Stimulated activated memory B cell treated with anti-CD40 and anti-IgM and Interleukin-4, amounts not matched to agents 10 μg/mL and 1 μg/mL and 100 μg/mL, for 72 hours (primary cell): ENCODE measurements at places on chromosomes 5 and 9.
A peak's percentile ranks its signal among the peaks of the same experiment; 100 is the strongest.

GRCh38 chr5:54630738-54631359, 113.3 kb downstream of the SNX18 start:
- no peak for ATAC-seq

DNA sequence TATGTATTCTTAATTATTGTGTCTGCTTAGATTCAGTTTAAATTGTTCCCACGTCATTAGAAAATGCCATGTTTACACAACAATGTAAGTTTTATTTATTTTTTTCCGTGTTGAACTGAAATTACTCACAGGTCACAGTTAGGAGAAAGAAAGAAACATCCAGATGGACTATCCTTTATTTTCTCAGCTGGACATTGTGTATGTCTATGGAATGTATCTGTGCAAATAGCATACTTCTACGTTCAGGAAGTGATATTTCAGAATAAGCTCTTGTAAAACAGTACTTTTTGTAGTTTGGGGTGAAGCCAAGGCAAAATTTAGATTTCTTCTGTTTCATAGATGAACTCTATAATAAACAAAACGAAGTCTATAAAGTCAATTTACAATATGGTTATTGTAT, 249.0 kb upstream of the ZNF608 start:
- no peak for ATAC-seq

DNA sequence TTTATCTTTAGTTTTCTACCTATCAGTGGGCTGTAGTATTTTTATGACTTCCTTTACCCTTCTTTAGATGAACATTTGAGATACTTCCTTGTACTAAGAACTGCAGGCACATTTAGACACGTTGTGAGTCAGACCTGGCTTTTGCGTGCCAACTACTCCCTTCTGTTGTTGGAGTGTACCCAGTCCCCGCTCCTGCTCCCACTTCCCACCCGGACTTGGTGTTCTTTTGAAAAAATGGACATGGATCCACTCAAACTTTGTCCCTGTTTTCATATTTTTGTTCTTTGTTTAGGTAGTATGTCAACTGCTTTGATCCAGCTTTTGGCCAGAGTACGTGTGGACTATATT, 60.7 kb downstream of the PARP8 start:
- ATAC-seq = peak; percentile 67

- ATAC-seq = no peak
These were observed 116.0 kb downstream of the VAV2 start for GRCh38 chr9:133876144-133876543.

DNA sequence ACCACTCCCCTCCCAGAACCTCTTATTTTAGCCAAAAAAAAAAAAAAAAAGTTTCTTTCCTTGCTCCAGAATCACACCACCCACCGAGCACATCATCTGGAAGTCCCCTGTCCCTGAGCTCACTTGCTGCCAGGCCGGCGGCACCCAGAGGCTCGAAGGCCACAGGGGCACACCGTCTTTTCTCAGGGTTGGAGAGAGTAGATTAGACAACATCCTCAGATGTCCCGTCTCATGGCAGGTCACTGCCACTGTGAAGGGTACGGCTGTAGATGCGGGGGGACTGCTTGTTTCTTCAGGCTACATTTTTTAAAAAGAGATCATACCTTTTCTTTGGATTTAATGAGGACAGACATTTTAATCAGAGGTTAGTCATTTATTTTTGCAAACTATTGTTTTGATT, 109.0 kb downstream of the MVB12B start:
- ATAC-seq = no peak

DNA sequence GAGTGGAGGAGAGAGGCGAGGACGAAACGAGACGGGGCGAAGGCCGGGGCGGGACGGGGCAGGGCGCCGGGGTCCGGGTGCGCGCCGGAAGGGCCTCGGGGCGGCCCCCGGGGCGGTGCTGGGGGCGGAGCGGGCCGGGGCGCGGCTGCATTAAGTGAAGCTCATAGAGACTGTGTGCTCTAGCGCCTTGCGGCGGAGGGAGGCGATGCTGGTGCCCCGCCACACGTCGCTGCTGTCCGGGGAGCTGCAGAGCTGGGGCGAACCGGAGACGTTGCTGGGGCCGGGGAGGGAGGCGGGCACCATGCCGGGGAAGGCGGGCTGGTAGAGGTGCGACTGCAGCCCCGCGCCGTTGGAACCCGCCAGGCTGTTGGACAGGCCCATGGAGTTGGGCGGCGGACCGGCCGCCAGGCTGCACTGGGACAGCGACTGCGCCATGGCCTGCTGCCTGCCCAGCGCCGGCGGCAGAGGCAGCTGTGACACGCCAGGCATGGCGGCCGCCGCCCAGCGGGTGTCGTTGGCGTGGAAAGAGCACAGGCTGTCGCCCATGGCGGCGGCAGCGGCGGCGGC, 8.3 kb downstream of the OTP start:
- ATAC-seq = peak; percentile 93

DNA sequence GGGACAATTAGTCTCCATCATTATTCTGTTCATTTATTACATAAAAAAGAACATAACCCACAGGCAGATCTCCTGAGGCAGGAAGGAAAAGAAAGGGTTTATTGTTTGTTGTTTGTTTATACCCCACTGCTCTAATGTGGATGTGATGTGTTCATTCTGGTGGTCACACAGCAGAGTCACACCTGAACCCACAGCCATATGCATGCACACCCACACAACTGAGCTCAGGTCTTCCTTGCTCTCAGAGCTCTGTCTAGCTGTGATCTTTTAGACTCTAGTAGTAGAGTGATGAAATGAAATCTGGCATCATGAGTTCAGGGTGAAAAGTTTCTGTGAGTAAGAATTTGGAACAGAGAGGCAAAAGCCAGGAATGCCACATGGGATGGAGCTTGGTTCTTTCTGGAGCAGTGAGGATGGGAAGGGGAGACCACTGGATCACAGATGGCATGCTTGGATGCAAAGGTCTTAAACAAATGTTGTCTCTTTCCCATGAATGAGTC, 227.0 kb downstream of the PAPPA start:
- ATAC-seq = no peak

GRCh38 chr9:129230302-129230701, 52.2 kb upstream of the IER5L start:
- ATAC-seq = no peak

DNA sequence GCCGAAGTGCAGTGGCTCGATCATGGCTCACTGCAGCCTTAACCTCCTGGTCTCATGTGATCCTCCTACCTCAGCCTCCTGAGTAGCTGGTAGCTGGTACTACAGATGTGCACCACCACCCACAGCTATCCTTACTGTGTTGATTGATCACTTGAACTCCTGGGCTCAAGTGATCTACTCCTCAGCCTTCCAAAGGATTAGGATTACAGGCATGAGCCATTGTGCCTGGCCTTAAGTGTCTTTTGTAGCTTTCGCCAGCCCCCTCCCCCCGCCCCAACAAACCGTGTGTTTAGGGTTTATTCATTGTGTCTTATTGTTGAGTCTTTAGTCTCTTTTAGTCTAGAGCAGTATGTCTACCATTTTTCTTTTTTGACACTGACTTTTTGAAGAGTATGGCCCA, 33.1 kb downstream of the SPIN1 start:
- no peak for ATAC-seq

- ATAC-seq = no peak
These were observed 60.0 kb upstream of the TYRP1 start for GRCh38 chr9:12633016-12633765.

DNA sequence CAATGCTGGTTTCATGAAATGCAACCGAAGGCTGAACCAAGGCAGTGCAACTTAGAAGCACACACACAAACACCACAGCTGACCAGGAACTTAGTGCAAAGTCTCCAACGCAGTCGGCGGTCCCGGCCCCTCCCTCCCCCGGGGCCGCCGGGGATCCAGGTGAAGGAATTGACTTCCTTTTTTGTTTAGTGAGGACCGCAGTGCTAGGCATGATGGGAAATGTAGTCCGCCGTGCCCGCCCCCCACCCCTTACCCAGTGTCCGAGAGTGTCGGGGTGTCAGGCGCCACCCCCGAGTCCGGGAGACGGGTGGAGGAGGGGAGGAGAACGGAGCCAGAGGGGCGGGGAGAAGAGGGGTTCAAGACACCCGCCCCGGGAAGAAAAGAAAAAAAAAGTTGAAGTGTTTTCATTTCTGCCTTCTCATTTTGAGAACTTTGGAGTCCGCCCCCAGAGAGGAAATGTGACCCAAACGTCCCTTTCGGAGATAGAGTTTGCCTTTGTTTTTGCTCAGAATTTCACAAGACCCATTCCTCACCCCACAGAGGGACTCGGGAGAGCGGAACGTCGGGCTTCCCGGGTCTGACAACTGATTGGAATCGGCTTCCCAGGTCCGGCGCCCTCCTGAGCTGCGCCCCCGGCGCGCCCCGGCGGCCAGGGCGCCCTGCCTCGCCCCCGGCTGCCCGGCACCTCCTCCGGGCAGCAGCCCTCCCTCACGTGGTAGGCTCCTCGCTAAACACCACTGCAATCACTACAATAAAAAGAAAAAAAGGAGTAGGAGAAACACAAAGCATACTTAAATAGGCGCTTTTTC, 2.0 kb downstream of the IER5L start:
- peak; percentile 52 for ATAC-seq
